ENCODE measurements at places on chromosomes 5 and 9. TPM values are rescaled to one million over a fixed set of nuclear protein-coding genes. Genes with fewer than 3 reads are reported as not detected.

- DNase-seq = no peak
Measured at GRCh38 chr5:180598797-180599589, 7.7 kb upstream of the SCGB3A1 start.

DNA sequence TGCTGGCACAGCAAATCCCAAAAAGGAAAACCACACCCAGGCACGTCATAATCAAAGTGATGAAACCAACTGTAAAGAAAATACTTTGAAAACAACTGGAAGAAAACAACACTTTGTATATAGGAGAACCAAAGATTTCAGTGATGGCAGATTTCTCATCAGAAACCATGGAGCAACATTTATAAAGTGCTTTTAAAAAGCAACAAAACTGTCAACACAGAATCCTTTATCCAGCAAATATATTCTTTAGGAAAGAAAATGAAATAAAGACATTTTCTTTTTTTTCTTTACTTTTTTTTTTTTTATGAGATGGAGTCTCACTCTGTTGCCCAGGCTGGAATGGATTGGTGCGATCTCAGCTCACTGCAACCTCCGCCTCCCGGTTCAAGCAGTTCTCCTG is 5.3 kb upstream of the FAM151B start:
- no peak for DNase-seq

DNA sequence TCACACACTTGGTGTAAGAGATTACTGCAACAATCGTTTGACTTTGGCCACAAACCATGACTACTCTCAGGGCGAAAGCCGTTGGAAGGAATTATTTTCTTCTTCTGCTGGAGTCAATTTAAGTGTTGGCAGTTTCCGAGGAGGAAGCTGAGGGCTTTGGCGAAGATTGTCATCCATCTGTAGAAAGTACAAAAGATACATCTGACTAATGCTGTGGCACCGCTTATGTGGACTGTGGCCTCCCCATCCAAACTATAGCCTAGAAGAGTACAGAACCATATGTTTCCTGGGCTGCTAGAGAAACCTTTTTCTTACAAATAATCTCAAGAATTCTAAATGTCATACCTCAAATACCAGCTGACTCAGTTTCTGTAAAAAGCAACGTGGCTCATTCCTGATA is 7.4 kb downstream of the MTX3 start:
- DNase-seq = no peak

DNA sequence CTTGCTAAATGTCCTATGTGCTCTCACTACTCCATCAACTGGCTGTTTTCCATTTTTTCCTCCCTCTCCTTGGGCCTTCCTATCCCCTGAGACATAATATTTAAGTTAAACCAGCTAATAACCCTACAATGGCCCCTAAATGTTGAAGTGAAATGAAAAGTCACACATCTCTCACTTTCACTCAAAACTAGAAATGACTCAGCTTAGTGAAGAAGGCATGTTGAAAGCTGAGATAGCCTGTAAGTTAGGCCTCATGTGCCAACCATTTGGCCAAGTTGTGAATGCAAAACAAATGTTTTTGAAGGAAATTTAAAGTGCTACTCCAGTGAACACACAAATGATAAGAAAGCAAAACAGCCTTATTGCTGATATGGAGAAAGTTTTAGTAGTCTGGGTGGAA is 48.8 kb upstream of the CDH10 start:
- DNase-seq = no peak

DNA sequence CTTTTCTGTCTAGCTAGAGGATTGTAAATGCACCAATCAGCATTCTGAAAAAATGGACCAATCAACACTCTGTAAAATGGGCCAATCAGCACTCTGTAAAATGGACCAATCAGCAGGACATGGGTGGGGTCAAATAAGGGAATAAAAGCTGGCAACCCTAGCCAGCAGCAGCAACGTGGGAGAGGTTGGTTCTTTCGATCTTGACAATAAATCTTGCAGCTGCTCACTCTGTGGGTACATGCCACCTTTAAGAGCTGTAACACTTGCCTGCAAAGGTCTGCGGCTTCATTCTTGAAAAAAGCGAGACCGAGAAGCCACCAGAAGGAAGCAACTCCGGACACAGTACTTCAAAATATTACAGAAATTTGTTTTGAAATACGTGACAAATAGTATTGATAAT is 424.6 kb upstream of the CDH9 start:
- no peak for DNase-seq

GRCh38 chr5:174155706-174156105 is 110.2 kb downstream of the NSG2 start:
- DNase-seq = no peak

DNA sequence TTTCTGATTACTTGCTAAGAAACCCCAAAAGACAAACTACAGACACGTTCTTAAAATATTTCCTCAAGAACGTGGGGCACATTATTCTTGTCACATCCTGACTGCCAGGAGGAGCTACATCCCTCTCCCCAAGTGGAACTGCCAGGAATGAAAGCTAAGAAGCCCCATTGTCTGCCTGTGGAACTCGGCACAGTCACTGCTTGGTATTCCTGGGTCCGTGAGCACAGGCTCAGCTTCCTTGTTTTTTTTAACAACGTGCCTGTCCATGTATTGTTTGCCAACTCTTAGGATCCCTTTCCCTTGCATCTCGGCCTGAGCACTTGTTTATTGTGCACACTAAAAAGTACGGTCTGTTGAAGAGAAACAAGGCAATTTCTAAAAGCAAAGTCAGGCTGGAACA is 47.0 kb upstream of the SELENOP start:
- DNase-seq = no peak

GRCh38 chr5:128257076-128257475 is 173.5 kb downstream of the SLC12A2 start:
- DNase-seq = no peak

SYNPO gene
- total RNA-seq = 5.4 TPM

NUTM2G gene
- total RNA-seq = under 0.01 TPM

HSD17B4 gene
- 186 TPM for total RNA-seq

OR13C3 gene
- total RNA-seq = not detected

COX7C gene
- 539 TPM for total RNA-seq

Data from Daoy (cell line).